Stimulated activated CD8-positive, alpha-beta memory T cell treated with anti-CD3 and anti-CD28 coated beads, Interleukin-2, amount 100 ng/mL, for 48 hours (primary cell): ENCODE measurements at places on chromosomes 11 and 22.

DNA sequence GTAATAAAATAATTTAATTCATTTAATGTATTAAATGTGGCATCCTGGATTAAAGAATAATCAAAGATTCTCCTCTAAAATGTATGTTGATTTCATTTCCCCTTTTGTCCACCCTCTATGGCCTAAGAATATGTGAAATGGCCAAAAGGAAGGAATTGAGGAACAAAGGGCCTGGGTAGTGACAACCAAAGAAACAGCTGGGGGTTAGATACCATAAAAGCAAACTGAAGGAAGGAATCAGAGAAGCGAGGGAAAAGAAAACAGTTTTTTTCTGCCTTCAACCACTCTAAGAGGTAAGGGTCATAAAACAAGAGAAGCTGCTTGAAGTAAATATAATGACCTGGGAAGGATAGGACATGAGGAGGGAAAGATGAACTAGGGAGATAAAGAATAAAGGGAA, 139.3 kb downstream of the FAM76B start:
- DNase-seq: no peak

DNA sequence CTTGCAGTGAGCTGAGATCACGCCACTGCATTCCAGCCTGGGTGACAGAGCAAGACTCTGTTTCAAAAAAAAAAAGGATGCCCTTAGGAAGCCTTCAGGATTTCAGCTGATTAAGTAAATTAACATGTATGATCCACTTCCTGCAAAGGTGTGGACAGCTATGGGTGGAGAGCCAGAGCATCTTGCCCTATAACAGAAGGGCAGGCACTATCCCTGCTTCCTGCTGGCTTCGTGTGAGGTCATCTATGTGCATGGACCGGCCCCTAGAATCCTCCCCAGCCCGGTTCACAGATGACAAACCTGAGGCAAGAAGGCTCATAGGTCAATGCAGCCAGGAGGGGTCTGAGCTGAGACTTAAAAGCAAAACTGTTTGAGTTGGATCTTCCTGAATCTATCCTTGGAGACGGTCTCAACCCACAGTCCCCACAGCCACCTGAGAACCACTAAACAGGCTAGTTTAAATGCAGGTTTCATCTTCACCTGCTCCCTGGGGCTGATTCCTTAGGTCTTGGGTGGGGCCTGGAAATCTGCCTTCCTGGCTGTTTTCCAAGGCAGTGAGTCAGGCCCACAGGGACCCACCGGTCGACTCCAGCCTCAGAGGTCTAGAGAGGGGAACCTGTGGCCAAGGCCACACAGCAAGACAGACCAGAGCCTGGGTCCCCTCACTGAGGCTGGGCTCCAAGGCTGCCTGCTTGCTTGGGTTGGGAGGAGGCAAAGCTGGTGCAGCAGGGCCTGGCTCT, 55.2 kb upstream of the MPEG1 start:
- no peak for DNase-seq

DNA sequence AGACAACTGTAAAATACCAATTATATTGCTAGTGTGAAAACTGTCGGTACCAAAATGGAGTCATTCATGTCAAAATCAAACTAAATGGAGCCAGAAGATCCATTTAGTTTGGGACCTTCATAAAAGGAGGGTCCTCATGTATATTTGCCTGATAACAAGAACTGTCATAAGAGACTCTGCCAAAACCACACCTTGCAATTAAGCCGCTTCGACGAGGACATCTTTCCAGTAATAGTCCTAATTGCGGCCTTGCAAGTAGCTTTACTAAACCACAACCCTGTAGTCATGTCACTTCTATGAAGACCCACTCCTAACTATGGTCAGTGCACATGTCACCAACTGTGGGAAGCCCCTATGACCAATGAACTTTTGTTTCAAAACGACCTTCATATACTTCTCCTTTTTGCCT, 9.4 kb downstream of the UBQLN3 start:
- DNase-seq: no peak

DNA sequence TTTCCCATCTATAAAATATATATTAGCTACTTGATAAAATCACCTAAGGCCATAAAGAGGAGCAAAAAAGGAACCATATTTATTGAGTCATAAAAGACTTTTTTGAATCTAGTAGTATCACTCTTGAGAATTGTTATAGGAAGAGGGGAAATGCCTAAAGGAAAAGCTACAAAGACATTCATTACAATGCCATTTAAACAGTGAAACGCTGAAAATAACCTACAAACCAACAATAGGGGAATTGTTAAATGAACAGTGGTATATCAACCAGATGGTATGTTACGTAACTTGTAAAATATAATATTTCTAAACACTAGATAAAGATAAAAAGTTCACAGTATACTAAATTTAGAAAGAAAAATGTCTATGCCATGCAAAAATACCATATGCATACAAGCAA, 47.5 kb downstream of the FAM181B start:
- DNase-seq: no peak

DNA sequence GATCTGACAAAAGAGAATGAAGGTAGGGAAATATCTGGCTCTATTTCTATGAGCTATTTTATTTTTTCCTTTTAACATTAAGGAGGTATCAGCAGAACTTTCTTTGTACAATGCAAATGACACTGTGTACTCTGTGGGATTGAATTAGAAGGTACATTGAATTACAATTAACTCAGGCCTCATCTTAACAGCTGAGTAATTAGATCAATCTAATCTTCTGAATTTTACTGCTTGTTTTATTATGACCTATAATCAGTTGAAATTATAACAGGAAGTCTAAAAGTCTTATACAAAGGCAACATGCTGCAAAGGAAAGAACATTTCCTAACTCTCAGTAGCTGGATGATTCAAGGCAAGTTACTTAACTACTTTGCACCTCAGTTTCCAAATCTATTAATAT, 69.8 kb downstream of the RELT start:
- no peak for DNase-seq

DNA sequence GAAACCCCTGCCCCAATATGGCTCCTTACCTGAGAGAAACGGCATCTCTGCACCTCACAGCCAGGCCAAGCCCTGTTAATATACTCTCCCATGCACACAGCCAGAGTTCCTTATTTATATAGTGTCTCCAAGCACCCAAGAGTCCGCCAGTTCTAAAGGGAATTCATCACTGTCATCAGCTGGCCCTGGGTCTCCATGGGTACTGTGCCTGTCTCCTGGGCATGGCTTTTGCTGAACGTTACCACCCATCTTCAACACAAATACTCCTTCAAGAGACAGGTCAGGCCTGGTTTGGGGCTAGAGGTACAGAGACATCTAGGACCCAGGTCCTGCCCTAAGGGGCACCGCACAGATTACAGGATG, 1.6 kb upstream of the ATG16L2 start:
- DNase-seq: no peak

- DNase-seq: no peak
These were observed 12.6 kb upstream of the COX8A start for GRCh38 chr11:63961608-63962412.

DNA sequence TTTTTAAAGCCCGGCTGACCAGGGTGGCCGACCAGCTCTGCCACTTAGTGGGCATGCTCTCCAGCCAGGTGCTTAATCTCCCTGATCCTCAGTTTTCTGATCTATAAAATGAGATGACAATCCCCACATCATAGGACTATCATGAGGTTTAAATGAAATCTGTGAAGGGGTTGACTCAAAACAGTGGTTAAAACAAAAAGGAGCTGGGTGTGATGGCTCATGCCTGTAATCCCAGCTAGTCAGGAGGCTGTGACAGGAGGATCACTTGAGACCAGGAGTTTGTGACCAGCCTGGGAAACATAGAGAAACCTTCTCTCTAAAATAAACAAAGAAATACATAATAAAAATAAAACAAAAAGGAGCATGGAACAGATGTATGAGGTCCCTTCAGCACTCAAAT, 3.6 kb upstream of the C11orf86 start:
- DNase-seq: no peak

GRCh38 chr11:2837651-2838050, 47.9 kb downstream of the CDKN1C start:
- DNase-seq: no peak

DNA sequence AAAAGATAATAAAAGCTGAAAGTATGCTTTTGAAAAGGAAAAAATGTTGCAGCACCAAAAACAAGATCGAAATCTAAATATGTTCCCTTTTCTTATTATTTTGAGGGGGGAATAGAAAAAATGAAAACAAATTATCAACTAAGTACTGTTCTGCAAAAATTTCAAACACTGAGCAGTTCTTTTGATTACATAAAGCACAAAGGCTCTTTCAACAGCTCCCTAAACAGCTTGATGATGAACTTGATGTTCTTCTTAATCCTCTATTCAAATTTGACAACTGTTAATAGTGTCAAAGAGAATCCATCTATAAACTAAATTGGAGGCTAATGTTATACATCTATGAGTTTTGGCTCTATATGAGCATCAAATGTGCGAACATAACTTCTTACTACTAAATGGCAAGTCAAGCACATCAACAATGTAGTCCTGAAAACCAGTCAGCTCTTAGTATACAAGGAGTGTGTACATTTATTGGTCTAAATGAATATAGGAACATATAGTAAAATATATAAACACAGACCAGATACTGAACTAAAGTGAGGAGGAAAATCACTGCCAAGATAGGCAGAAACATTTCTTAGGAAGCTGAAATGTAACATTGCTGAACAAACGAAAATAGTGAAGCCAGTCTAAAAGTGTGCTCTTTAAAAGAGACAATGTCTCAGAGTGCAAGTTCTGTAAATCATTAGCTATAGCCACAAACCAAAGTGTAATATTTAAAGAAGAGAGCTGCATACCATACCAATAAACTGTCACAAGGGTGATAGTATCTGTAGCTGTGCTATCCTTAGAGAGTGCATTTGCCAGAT, 94.3 kb downstream of the SOX6 start:
- DNase-seq: no peak

DNA sequence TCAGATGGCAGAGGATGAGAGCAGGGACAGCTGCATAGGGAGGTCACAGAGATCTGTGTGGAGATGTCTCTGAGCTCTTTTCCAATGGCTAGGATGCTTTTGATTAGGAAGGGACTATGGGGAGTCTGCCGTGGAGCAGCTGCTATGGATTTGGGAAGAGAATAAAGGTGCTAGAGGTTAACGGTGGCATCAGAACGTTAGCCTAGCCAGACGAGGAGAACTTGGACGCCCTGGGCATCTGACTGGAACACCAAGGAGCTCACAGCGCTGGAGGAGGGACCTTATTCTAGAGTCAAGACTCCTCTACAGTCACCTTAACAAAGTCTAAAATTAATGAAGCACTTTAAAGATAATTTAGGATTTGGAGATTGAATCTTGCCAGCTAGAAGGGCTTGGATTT, 157.2 kb upstream of the B3GAT1 start:
- no peak for DNase-seq

DNA sequence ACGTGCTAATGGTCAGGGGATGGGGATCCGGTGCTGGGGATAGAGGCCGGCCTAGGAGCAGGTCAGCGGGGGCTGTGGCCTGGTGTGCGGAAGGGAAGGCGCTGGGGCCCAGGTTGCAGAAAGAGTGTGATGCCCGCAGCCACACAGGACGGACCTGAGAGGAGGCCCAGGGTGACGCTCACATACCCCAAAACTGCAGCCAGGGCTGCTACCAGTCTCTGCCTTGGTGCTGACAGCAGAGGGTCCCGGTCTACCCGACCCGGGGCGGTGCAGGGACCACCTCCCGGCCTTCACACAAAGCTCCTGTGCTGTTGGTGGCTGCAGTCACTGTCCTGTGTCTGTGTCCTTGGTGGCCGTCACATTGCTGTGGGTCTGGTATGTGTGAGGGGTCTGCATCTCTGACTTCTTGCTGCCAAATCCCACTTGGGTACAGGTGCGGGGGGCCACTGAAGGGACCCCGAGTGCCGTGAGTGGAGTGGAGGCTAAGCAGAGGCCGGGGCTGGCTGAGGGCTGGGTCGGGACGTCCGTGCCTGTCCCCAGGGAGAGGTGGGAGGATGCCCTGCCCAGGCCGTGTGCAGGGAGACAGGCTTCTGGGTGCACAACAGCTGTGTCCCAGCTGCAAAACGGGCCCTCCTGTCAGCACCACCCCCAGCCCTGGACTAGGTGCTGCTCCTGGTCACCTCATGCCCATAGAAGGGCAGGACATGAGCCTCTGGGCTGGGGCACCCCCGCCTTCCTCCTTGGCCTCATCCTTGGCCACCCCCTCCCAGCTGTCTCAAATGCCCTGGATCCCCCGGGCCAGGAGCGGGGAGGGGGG, 1.5 kb downstream of the LSP1 start:
- DNase-seq: no peak

DNA sequence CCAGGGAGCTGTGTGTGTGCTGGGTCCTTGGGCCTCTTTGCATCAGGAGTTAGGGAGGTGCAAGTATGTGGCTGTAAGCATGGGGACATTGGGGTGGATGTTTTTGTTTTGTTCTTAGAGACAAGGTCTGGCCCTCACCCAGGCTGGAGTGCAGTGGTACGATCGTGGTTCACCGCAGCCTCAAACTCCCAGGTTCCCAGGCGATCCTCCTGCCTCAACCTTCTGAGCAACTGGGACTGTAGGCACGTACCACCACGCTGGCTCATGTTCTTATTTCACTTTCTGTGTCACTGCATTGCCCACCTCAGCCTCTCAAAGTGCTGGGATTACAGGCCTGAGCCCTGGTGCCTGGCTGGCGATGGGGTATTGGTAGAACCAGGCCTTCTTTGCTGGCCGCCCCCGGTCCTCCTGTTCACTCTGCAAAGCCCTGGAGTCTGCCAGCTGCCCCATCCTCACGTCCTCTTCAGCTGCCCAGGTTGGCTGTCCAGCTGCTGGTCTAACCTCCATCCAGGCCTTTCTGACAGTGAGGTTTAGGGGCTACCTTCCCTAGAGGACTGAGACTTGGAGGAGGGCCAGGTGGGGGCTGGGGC, 851 bp upstream of the GRAMD4 start:
- no peak for DNase-seq

DNA sequence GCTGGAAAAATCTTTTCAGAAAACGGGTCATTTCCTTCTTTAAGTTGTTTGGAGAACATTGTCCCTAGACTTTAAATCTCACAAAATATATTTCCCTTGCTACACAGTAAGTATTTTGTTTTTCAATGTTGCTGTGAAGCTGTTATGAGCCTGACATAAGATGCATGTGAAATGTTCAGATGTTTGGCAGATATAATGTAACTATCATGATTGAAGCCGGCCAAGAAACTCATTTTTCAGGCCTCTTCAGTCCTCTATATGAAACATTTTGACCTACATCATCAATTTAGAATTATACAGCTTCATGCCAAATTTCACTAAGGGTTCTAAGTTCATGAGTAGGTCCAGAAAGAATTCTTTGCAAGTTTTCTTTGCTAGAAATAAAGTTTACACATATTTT, 133.8 kb downstream of the JRKL start:
- DNase-seq: no peak

GRCh38 chr11:68256331-68256741, 15.4 kb downstream of the C11orf24 start:
- DNase-seq: no peak
